ENCODE measurements at places on chromosomes 7 and 10.

GRCh38 chr10:35854661-35855060 lies 212.6 kb upstream of the FZD8 start:
- DNase-seq, result no peak

GRCh38 chr7:5479941-5480517 lies 56.4 kb upstream of the TNRC18 start:
- DNase-seq, result no peak

- DNase-seq, result no peak
These were observed 29.7 kb downstream of the ZFAND2A start for GRCh38 chr7:1130021-1130990.

GRCh38 chr10:11057994-11058393 lies 40.3 kb downstream of the CELF2 start:
- no peak for DNase-seq

- no peak for DNase-seq
These were observed 171.7 kb upstream of the INSYN2A start for GRCh38 chr10:127368101-127368500.

DNA sequence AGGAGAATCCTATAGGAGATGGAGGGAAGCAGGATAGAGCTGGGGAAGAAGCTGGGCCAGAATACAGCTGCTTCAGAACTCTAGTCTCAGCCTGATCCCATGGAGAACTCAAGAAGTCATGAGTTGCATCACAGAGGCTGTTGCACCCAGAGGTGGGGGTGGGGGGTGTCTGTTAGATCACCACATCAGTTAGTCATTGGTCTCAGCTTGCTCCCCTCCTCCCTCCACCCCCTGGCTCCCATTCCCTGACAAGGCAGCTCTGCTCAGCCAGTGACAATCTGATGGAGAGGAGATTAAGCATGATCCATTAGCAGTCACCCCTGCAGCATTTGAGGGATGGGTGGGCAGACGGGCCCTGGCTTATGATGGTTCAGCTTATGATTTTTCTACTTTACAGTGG lies 58.4 kb upstream of the FGL2 start:
- no peak for DNase-seq

- no peak for DNase-seq
These were observed 63.7 kb downstream of the ARHGAP12 start for GRCh38 chr10:31864834-31865518.

DNA sequence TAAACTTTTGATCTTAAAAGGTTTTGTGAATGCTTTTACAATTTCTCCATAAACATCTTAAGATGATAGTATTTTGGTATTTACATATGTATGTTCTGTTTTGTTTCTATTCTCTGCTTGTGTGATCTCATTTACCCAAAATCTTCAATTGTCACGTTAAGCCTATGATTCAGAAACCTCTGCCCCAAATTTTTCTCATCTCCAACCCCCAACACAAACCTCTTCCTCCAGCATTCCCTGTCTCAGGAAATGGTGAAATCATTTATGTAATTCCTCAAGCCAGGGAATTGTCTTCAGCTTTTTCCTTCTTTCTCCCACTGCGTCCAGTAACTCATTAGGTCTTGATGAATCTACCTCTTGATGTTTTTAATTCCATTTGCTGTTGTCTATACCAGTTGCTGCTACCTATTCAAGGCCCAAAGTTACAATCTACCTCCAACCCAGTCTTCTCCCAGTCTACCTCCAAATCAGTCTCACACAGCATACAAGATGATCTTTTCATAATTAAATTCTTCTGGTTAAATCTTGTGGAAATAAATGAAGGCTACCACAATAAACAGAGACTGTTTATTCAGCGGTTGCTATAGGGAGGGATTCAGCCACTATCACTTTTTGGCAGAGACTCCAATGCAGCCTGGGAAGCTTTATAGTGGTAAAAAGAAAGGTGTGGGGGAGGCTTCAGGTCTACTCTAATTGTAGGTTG lies 5.8 kb downstream of the CFAP69 start:
- DNase-seq, result no peak

GRCh38 chr7:137996386-137996851 lies 5.5 kb downstream of the CREB3L2 start:
- no peak for DNase-seq

- no peak for DNase-seq
These were observed 41.0 kb upstream of the ITGA8 start for GRCh38 chr10:15760681-15761080.

DNA sequence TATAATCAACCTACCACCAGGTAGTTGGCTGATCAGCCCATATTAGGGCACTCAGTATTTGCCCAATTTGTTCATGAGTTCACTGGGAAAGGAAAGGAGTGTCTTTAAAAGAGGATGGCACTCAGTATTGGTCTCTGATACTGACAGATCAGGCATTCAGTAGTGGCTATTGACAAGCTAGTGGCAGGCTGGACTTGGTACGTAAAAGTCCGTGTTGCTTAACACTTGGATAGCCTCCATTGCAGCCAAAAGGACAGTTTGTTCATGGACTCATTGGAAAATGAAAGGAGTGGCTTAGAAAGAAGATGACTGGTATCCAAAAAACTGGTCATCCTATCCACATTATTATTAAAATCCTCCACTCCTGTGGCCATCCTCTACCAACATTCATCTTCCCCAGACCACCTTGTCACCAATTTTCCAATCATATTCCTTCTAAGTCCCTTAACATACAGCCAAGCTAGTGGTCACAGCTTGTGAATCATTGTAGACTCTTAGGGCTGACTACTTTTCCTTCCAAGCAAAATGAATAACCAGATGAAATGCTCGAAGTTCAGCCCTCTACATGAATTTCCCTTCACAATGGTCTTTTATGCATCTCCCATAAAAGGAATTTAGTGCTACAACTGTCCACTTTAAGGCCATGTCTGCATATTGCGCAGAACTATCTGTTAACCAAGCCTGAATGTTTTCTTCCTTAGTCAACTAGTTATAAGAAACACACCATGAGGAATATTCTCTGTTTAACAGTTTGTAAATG lies 78.6 kb upstream of the MAGI2 start:
- DNase-seq, result no peak

GRCh38 chr7:7639847-7640220 lies 718 bp upstream of the UMAD1 start:
- peak; percentile 21 for DNase-seq

DNA sequence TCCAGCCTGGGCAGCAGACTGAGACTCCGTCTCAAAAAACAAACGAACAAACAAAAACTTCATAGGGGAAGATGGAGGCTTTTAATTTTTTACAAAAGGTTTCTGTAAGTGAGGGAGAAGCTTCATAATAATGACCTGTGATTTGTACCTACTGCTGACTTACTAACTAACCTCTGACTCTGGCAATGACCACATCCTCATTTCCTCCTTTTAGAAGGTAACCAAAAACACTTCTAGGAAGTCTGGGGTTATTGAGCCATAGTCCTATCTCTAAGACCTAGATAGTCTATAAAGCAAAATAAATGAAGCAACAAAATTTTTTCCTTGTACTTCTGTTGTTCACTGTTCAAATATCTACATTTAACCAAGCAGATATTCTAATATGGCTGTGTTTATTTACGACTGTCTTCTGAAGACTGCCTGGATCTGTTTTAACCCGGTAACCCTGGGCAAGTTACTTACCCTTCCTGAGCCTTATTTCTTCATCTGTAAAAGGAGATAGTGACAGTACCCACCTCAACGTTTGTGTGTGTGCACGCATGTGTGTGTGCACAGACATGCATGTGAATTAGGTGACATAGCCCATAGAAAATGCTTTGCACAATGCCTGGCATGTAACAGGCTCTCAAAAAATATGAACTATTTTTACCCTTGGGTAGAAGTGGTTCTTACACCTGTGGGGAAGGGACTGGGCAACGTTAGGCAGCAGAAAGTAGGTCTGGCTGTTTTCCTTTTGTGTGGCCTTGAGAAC lies 30.8 kb upstream of the SMNDC1 start:
- no peak for DNase-seq

DNA sequence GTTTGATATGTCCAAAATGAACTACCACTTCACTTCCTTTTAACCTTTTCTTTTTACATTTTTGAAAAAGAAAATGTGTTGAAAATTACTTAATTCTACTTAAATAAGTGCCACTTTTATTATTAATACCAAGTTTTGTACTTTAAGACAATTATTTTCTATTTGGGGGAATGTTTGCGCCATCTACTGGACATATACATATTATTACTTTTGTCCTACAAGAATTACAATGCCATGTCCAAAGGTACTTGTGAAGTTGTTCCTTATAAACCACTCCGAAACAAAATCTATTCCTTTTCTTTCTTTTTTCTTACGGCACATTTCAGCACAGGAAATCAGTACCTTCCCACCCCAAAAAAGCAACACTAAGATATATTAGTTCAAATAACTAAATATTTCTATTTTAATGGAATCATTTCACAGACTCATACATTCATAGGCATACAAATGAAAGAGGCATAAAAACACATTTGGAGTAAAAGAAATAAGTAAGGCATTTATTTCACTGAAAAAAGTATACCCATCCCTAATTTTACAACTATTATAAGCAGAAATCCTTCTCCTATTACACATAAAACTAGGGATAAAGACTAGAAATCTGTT lies 169.9 kb downstream of the RNF133 start:
- DNase-seq, result no peak

DNA sequence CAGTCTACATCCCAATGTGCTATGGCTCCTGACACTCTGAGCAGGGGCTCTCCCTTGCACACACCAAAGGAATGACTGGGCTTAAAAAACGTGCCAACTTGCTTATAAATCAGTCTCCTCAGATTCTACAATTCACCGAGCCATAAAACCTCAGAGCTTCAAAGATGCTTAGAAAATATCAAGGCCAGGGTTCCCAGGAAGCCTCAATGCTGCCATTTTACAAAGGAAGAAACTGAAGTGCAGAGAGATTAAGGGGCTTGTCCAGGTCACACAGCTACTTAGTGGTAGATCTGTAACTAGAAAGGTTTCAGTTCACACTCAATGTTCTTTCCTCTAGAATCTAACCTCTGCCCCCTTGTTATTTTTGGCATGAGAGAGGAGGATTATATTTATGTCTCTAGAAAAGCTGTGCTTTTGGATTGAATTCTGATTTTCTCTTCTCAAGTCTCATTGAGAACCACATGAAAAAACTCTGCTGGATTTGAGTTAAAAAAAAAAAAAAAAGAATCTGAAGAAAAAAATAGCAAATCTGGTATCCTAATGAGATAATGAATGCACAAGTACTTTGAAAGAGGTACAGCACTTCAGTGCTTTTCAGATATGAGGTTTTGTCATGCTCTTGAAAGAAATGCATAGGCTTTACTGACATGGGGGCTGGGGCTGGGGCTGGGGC lies 22.3 kb upstream of the TSPAN33 start:
- no peak for DNase-seq

- no peak for DNase-seq
These were observed 104.6 kb downstream of the ABLIM1 start for GRCh38 chr10:114553436-114553835.

- no peak for DNase-seq
These were observed 220.3 kb upstream of the ZNF32 start for GRCh38 chr10:43868952-43869351.

DNA sequence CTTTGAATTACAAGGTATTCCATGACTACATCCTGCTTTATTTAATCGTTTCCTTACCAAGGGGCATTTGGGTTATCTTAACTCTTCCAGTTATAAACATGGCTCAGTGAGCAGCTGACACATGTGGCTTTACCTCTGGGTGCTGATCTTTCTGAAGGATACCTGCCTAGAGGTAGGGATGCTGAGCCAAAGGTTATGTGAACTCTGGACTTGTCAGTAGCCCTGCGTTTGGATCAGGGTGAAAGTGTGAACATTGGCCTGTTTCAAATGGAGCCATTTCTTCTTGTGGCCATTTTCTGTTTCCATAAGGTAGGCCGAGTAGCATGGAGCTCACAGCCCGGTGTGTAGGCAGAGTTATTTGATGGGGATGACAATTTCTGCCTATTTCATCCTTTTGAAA lies 29.2 kb downstream of the SNX10 start:
- no peak for DNase-seq

- no peak for DNase-seq
These were observed 204.1 kb upstream of the KMT2E start for GRCh38 chr7:104809906-104810305.

DNA sequence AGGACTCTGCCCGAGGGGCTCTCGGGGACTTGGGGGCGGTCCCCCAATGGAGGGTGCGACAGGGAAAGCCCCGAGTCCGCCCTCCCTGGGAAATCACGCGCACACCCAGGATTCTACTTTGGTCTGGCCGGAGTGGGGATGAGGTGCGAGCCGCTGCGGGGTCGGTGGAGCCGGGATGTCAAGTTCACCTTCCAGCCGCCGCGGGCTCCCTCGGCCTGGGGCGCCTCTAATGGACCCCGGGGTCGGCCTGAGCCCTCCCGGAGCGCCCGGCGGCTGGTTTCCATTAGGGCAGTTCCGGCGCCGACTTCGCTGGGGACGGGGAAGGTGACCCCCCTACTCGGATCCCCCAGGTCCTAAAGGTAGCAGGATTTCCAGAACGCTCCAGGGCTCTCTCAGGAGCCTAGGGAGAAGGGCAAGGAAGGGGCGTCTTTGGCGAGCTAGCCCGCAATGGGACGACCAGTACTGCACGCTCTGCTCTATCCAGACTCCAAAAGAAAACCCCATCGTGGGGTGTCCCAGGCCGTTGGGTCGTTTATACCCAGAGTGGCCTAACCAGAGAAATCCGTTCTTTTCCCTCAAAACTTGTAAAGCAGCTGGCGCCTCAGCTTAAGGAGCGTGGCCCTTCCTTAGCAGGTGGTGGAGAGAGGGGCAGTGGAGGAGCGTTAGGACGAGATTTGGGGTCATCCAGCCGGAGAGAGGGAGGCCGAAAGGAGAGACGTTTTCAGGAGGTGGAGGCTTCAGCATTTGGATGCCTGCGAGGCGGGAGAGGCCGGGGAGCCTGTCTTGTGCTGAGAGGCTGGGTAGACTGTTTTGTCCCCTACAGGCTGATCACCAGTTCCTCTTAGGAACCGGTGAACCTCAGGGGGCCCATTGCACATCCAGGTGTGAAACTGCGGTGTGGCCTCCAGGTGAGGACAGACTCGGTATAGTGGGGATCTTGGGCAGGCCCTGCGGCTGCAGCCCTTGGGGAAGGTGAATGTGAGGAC lies 860 bp upstream of the WDR86 start:
- no peak for DNase-seq

DNA sequence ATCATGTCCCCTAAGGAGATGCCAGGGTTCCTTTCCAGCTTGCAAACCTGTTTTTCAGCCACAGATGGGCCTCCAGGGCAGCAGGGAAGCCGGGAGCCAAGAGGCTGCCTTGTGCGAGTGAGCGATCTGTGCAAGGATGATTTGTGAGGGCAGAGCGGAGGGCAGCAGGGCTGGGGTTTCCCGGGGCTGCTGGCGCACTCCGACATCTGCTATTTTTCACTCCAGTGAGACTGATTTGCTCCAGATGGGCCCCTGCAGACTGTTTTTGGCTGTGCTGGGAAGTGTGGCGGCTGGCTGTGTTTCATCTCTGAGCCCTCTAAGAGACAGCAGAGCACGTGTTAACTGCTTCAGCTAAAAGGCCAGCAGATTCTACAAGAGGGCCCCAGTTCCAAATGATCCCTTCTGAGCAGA lies 466.2 kb downstream of the TYW1 start:
- no peak for DNase-seq

GRCh38 chr7:94666879-94667587 lies 11.1 kb upstream of the SGCE start:
- no peak for DNase-seq

GRCh38 chr7:151198945-151199848 lies 11.1 kb downstream of the H2BK1 start:
- no peak for DNase-seq

GRCh38 chr7:142196066-142196840 lies 61.6 kb downstream of the PRSS58 start:
- no peak for DNase-seq
